ENCODE measurements at places on chromosomes 2 and 18. TPM values are rescaled to one million over a fixed set of nuclear protein-coding genes. Genes with fewer than 3 reads are reported as not detected.

MARCO gene
- total RNA-seq: not detected

DNA sequence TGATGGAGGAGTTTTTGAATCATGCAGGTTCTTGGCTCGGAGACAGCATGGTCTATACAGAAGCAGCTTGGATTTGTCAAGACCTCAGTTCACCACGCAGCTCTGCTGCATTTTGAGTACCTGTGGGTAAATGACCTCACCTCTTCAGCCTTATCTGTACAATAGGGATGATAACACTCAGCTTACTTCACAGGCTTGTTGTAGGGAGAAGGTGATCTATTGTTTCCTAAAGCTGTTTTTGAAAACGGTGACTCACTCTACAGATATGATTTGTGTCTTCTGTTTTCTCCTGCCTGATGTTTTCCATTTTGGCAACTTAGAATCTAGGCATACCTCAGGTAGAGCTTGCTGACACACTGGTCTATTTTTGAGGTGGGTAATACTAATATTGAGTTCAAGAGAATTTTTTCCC lies 80.3 kb downstream of the FMNL2 start:
- no peak for DNase-seq
- H3K27ac ChIP-seq: no peak overlapping the region
- no peaks in the 10 kb centered on the region for H3K36me3 ChIP-seq
- peaks cover 2% of the 10 kb centered on the region for H3K27me3 ChIP-seq
- H3K4me3 ChIP-seq: no peak overlapping the region
- no peaks in the 10 kb centered on the region for H3K4me1 ChIP-seq

DNA sequence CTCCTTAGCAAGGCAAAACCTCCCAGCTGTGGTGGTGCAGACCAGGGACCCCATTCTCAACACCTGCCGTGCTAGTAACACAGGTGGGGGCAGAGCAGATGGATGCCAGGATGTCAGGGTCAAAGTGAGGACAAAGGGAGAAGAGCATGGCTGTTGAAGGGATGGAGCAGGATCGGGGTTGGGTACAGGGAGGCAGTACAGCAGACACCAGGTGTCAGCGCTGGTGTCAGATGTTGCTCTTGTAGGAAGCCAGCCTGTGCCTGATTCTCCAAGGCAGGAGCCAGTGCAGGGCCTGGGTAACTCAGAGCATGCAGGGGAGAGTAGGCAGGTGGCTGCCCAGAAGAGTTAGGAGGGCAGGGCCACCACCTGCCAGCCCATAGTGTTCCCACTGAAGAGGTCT lies 222.1 kb upstream of the SPRED2 start:
- no peaks in the 10 kb centered on the region for H3K36me3 ChIP-seq
- no peak overlapping the region for H3K4me3 ChIP-seq
- H3K27me3 ChIP-seq: no peaks in the 10 kb centered on the region
- H3K4me1 ChIP-seq: no peaks in the 10 kb centered on the region
- no peak for DNase-seq
- H3K27ac ChIP-seq: no peak overlapping the region

- H3K4me3 ChIP-seq: no peak overlapping the region
- no peak for DNase-seq
- no peak overlapping the region for H3K27ac ChIP-seq
- no peaks in the 10 kb centered on the region for H3K27me3 ChIP-seq
- no peaks in the 10 kb centered on the region for H3K4me1 ChIP-seq
- no peaks in the 10 kb centered on the region for H3K36me3 ChIP-seq
These were observed 1023.2 kb downstream of the BCL11A start for GRCh38 chr2:59530258-59530657.

GRCh38 chr2:53670331-53670730 lies 97.3 kb upstream of the CHAC2 start:
- H3K4me3 ChIP-seq: no peak overlapping the region
- H3K27ac ChIP-seq: no peak overlapping the region
- no peak for DNase-seq

SOWAHC gene
- total RNA-seq: 0.56 TPM

- H3K4me1 ChIP-seq: no peaks in the 10 kb centered on the region
- DNase-seq: no peak
- peaks cover 12% of the 10 kb centered on the region for H3K27me3 ChIP-seq
- no peak overlapping the region for H3K27ac ChIP-seq
- no peak overlapping the region for H3K4me3 ChIP-seq
- no peaks in the 10 kb centered on the region for H3K36me3 ChIP-seq
These were observed 104.5 kb downstream of the COL6A3 start for GRCh38 chr2:237309416-237309815.

DNA sequence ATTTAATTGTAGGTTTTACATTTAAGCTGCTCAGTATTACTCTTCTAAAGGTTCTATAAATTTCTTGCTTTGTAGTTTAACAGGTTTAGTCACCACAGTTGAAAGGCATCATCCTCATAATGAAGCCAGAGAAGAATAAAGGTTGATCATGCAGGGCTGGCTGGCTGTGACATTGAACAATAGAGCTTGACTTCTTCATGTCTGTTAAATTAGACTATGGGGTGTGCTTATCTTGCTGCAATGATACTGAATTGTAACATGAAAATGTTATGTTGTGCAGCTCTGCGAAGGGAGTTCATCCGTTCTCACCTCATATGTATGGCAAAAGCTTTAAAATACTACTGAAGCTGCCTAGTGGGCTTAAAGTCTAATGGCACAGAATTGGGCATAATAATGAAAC lies 81.8 kb downstream of the CAMKMT start:
- H3K36me3 ChIP-seq: no peaks in the 10 kb centered on the region
- no peaks in the 10 kb centered on the region for H3K27me3 ChIP-seq
- H3K27ac ChIP-seq: no peak overlapping the region
- DNase-seq: no peak
- no peaks in the 10 kb centered on the region for H3K4me1 ChIP-seq

THSD7B gene
- total RNA-seq: not detected

DNA sequence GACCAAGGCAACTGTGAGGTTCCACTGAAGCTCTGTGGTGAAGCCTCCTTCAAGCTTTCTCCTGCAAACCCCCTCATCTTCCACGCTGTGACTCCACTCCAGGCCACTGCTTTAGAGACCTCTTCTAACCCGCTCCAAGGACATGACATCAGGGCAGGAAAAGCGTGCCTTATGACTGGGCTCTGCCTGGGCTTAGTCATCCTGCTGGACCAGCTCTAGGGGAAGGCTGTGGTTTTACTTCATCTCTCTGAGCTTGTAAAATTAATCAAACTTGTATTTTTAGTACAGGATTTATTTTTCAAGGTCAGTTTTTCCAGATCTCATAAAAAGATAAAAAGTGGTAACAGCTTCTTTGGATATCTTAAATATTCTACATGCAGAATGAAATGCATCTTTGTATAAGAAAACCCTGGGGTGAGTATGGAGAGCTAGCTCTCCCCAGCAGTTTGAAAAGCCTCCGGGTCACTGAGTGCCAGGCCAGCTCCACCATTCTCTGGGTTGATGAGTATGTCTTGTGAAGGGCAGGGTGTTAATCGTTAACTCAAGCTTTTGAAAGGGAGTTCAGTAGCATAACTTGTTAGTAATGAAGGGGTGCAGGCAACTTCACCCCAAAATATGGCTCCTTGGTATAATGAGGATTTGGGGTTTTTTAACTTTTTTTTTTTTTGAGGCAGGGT lies 33.1 kb upstream of the YPEL5 start:
- no peak overlapping the region for H3K4me3 ChIP-seq
- DNase-seq: no peak
- no peak overlapping the region for H3K27ac ChIP-seq
- H3K36me3 ChIP-seq: no peaks in the 10 kb centered on the region

DNA sequence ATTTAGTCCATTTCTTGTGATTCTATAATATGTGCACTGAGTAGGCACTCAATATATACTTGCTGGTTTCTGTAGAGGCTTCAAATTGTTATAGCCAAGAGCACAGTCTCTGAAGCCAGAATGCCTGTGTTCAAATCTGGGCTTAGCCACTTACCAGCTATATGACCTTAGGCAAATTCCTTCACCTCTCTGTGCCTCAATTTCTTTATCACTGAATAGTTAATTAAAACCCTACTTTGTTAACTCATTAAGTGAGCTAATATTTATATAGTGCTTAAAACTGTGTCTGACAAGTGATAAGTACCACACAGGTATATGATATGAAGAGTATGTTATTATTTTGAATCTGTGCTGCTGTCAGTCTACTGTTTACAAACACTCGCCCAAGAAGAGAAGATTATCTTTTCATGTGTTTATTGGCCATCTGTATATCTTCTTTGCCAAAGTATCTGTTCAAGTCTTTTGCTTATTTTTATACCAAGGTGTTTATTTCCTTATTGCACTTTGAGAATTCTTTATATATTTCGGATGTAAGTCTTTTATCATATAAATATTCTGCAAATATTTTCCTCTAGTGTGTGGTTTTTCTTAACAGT lies 1.3 kb upstream of the RIT2 start:
- H3K4me1 ChIP-seq: no peaks in the 10 kb centered on the region
- no peaks in the 10 kb centered on the region for H3K36me3 ChIP-seq
- no peak overlapping the region for H3K4me3 ChIP-seq
- no peak for DNase-seq

DNA sequence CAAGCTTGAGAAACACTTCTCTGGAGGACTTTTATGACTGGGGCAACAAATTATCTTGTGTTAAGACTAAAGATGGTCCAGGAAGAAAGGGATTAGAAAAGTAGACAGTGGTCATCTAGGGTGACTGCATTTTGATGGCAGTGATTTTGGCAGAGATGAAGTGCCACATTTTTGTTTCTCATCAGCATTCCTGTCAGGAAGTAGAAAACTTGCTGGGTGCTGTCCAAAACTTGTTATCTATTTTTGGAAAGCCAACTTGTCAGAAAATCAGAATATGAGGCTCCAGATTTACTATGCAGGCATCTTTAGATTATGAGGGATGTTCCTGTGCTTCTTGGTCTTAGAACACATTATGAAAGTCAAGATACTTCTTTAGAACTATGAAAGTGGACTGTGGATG lies 29.0 kb upstream of the CALCRL start:
- no peaks in the 10 kb centered on the region for H3K36me3 ChIP-seq
- H3K4me3 ChIP-seq: no peak overlapping the region
- H3K4me1 ChIP-seq: no peaks in the 10 kb centered on the region
- DNase-seq: no peak
- H3K27me3 ChIP-seq: no peaks in the 10 kb centered on the region
- H3K27ac ChIP-seq: no peak overlapping the region

DNA sequence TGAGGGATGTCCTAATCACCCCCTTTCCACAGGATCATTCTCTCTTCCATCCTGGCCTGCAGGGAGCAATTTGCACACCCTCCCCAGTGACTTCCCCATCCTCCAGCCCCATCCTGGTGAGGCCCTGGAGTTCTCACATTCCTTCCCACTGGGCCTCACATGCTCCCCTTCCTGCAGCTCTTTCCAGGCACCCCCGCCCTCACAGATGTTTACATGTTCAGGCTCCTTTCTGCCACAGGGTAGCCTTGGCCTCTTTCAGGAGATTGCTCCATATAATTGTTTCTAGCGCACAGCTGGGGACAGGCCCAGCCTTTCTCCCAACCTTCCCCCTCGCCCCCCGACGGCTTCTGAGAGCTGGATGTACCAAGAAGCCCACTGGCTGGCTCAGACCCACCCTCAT lies 288.4 kb upstream of the TRIB2 start:
- no peak overlapping the region for H3K27ac ChIP-seq
- no peaks in the 10 kb centered on the region for H3K27me3 ChIP-seq
- no peaks in the 10 kb centered on the region for H3K4me1 ChIP-seq
- no peak overlapping the region for H3K4me3 ChIP-seq
- no peaks in the 10 kb centered on the region for H3K36me3 ChIP-seq
- DNase-seq: no peak

Data from T-cell (primary cell).